ENCODE measurements at places on chromosomes 7 and 10. TPM values are rescaled to one million over a fixed set of nuclear protein-coding genes. Genes with fewer than 3 reads are reported as not detected.

SFTPA2 gene
- not detected for total RNA-seq

SUN1 gene
- 60.4 TPM for total RNA-seq

CAMK2G gene
- 61.9 TPM for total RNA-seq

CPN1 gene
- total RNA-seq: not detected

CAV2 gene
- total RNA-seq: not detected

CPXM2 gene
- not detected for total RNA-seq

CUBN gene
- 17.5 TPM for total RNA-seq

SORBS1 gene
- 0.95 TPM for total RNA-seq

C10orf62 gene
- not detected for total RNA-seq

DNA sequence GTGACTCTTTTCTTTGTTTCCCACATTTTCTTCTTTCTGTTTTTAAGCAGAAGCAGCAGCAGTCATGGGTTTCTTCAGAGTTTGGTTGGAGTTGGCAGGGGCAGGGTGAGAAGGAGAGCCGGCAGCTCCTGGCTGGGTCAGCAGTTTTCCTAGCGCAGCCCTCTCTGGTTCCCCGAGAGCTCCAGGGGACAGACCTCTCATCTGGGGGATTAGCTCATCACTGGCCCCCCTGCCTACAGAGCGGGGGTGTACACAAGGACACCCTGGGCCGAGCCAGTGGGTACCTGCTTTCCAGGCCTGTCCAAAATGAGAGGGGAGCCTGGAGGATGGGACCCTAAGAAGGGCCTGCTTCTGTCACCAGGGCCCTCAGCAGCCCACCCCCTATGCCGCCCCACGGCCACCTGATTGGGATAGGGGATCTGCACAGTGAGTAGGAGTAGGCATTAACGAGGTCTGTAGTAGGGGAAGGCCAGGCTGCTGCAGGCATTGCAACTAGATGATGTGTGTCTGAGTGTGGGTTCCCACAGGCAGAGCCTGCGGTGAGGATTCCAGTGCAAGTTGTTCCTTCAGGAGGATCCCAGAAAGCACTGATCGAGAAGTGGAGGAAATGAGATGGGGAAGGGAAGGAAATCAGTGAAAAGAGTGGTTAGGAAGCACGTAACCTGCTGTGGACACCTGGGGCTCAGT is 122.9 kb upstream of the PPIF start:
- no peak for DNase-seq
- H3K4me3 ChIP-seq: no peak overlapping the region
- H3K4me1 ChIP-seq: no peaks in the 10 kb centered on the region
- H3K27ac ChIP-seq: no peak overlapping the region
- H3K36me3 ChIP-seq: peaks cover 4% of the 10 kb centered on the region

- no peaks in the 10 kb centered on the region for H3K4me1 ChIP-seq
- no peaks in the 10 kb centered on the region for H3K36me3 ChIP-seq
- H3K4me3 ChIP-seq: no peak overlapping the region
- H3K27me3 ChIP-seq: no peaks in the 10 kb centered on the region
Observed at GRCh38 chr10:34911661-34912205, 96.6 kb upstream of the PARD3 start.

GRCh38 chr10:50385624-50386023 is 134.3 kb upstream of the ASAH2 start:
- no peaks in the 10 kb centered on the region for H3K27me3 ChIP-seq
- H3K4me1 ChIP-seq: no peaks in the 10 kb centered on the region
- no peak overlapping the region for H3K27ac ChIP-seq

GRCh38 chr10:98420786-98421185 is 5.8 kb upstream of the PYROXD2 start:
- no peak for DNase-seq
- no peaks in the 10 kb centered on the region for H3K27me3 ChIP-seq
- no peaks in the 10 kb centered on the region for H3K4me1 ChIP-seq
- H3K4me3 ChIP-seq: no peak overlapping the region
- no peak overlapping the region for H3K27ac ChIP-seq

DNA sequence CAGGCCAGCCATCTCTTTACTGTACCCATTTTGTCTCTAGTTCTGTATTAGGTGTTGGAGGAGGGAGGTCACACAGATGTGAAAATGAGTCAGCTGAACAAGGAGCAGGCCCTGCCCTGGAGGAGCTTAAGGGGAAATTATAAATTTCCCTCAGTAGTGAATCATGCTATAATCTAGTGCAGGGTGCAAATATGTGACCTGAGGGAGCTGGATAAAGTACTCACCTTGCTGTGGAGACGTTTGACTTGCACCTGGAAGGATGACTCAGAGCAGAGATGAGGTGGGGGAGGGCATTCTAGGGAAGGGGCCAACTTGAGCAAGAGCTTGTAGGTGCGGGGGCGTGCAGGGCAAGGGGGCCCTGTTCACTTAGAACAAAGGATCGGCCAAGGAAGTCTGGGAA is 610.6 kb downstream of the SDK1 start:
- no peak for DNase-seq
- no peaks in the 10 kb centered on the region for H3K36me3 ChIP-seq
- no peak overlapping the region for H3K27ac ChIP-seq

GRCh38 chr10:110829721-110830410 is 41.9 kb upstream of the PDCD4 start:
- H3K27me3 ChIP-seq: no peaks in the 10 kb centered on the region
- peaks cover 19% of the 10 kb centered on the region for H3K4me1 ChIP-seq
- H3K4me3 ChIP-seq: no peak overlapping the region
- H3K27ac ChIP-seq: no peak overlapping the region
- no peak for DNase-seq

- peaks cover 3% of the 10 kb centered on the region for H3K27me3 ChIP-seq
- no peaks in the 10 kb centered on the region for H3K4me1 ChIP-seq
- no peaks in the 10 kb centered on the region for H3K36me3 ChIP-seq
Observed at GRCh38 chr10:117603081-117603480, 60.5 kb downstream of the EMX2 start.

GRCh38 chr7:148191391-148192065 is 399.0 kb upstream of the C7orf33 start:
- no peak overlapping the region for H3K27ac ChIP-seq
- no peaks in the 10 kb centered on the region for H3K4me1 ChIP-seq
- H3K27me3 ChIP-seq: no peaks in the 10 kb centered on the region
- DNase-seq: no peak
- no peaks in the 10 kb centered on the region for H3K36me3 ChIP-seq

DNA sequence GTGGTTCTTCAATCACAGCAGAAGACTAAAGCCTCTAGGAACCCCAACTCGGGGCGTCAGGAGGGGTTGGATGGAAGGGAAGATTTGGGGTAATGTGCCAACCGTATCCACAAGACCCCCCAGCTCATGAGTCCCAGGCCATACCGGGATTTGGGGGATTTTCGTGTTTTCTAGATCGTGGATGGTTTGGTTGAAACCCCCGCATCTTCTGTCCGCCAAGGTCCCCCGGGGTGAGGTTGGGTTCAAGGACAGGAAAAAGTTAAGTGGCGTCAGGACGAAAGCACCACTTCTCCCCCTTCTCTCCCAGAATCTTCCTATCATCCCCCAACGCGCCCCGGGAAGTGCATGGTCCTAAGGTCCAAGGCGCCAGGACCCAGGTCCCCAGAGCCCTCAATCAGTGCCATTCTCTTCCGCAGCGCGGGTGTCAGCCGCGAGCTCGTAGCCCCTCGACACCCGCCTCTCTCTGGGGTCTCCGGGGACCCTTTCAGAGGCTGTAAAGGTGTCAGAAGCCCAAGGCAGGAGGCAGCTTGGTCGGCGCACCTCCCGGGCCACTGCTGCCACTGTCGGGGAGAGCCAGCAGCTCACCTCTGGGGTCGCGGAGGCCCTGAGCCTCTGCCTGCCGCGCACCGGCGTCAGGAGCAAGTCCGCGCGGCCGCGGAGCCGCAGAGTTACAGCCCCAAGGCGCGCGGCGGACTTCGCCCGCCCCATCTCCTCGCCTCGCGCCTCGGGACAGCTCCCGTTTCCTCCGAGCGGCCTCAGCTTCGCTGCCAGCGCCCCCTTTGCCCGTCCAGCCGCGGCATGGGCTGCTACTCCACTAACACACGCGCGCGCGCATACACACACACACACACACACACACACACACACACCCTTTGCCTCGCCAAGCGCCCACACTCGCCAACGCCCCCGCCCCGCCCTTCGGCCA is 1.5 kb downstream of the MKX start:
- H3K27ac ChIP-seq: no peak overlapping the region
- H3K4me3 ChIP-seq: peak overlapping the region; percentile 73
- peaks cover 13% of the 10 kb centered on the region for H3K27me3 ChIP-seq
- DNase-seq: no peak
- no peaks in the 10 kb centered on the region for H3K36me3 ChIP-seq

GRCh38 chr10:100282907-100283306 is 3.6 kb downstream of the BLOC1S2 start:
- peaks cover 21% of the 10 kb centered on the region for H3K36me3 ChIP-seq
- H3K4me3 ChIP-seq: no peak overlapping the region
- peaks cover 10% of the 10 kb centered on the region for H3K4me1 ChIP-seq
- no peak overlapping the region for H3K27ac ChIP-seq
- no peak for DNase-seq

- peaks cover 6% of the 10 kb centered on the region for H3K4me1 ChIP-seq
- no peak for DNase-seq
- peak overlapping the region; percentile 94 for H3K27ac ChIP-seq
- H3K36me3 ChIP-seq: peaks cover 17% of the 10 kb centered on the region
- H3K27me3 ChIP-seq: no peaks in the 10 kb centered on the region
- H3K4me3 ChIP-seq: peak overlapping the region; percentile 83
Observed at GRCh38 chr7:22821702-22822485, 755 bp downstream of the TOMM7 start.

DNA sequence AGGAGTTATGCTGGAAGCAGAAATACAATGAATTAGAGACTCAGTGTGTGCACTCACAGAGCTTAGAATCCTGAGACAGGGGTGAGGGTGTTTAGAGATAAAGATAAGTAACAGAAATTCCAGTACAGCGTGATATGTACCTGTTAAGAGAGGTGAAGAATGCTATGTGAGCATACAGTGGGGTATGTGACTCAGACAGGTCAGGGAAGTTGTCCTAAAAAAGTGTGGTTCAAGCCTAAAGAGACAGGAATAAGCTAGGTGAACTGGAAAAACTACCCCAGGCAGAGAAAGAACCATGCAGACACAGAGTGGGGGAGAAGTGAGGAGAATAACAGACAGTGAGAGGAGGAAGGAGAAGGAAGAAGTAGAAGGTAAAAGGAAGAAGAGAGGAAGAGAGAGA is 8.6 kb downstream of the SMIM30 start:
- no peak for DNase-seq
- H3K27me3 ChIP-seq: no peaks in the 10 kb centered on the region
- no peaks in the 10 kb centered on the region for H3K4me1 ChIP-seq
- H3K27ac ChIP-seq: no peak overlapping the region

DNA sequence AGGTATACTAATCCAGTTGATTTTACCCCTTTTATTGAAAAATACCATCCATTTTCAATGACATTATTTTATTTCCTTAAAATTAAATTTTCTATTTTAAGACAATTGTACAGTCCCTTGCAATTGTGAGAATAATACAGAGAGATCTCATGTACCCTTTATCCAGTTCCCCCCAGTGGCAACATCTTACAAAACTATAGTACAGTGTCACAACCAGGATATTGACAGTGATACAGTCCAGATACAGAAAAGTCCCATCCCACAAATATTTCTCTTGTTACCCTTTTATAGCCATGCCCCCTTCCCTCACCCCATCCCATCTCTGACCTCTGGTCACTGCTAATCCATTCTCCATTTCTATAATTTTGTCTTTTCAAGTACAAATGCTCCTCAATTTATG is 18.5 kb downstream of the ELFN1 start:
- H3K36me3 ChIP-seq: no peaks in the 10 kb centered on the region
- peaks cover 2% of the 10 kb centered on the region for H3K27me3 ChIP-seq
- H3K27ac ChIP-seq: no peak overlapping the region
- H3K4me1 ChIP-seq: no peaks in the 10 kb centered on the region
- DNase-seq: no peak
- H3K4me3 ChIP-seq: no peak overlapping the region

Data from naive thymus-derived CD4-positive, alpha-beta T cell (primary cell).